Mucosa of descending colon (tissue), 3 donors: ENCODE measurements at places on chromosomes 1 and 21. TPM values are rescaled to one million over a fixed set of nuclear protein-coding genes. Genes with fewer than 3 reads are reported as not detected.

DNA sequence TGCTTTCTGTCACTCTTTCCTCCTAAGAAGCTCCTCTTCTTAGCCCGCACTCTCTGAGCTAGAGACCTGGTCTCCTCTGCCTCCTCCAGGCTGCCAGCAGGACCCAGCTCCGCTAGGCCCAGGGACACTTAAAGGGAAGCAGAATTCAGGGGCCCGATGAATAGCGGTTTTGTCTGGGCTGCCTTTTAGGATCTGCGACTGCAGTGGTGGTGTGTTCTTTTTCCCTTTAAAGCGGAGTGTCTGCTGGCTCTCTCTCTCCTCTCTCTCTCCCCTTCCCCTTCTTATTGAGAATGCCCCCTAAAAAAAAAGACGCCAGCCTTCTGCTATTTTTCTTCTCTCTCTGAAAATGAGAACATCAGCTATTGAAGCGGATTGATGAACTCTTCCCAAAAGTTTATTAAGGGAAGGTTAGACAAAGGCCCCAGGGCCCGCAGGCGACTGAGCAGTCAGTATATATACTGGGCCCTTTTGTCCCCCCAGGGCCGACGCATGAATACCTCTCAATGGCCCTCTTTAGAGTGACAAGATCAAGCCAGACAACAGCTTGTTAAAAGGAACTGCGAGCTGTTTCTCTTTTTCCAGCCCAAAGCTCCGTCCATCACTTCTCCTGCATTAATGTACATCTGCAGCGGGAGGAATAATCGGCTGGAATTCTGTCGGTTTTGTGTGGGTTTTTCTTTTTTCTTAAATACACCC, 27.0 kb downstream of the PAX7 start:
- DNase-seq, result no peak

- no peak for DNase-seq
Measured at GRCh38 chr1:167116174-167116573, 22.3 kb downstream of the STYXL2 start.

DNA sequence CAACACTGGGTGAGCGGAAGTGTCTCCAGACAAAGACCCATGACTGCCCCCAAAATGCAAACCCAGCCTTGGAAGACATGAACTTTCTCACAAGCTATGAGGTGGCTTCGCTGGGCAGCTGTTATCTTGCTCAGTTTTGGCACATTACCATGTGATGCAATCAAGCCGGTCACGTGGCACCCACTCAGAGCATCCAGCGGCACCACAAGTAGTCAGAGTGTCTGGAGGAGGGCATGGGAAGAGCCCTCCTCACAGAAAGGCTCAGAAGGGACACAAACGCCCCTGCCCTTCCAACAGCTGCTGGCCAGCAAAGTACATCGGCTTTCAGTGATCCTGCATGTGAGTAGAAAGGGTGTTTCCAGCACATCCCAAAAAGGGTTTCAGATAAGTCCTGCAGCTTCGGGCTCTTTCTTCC, 145.5 kb upstream of the IRF2BP2 start:
- DNase-seq, result peak; percentile 64

GRCh38 chr1:2049718-2050431, at the start of gene PRKCZ:
Gene PRKCZ, plus strand, starts transcription at chr1:2050411. Its CDS starts 220 bp downstream, at chr1:2050631.
- peak; percentile 98 for DNase-seq

DNA sequence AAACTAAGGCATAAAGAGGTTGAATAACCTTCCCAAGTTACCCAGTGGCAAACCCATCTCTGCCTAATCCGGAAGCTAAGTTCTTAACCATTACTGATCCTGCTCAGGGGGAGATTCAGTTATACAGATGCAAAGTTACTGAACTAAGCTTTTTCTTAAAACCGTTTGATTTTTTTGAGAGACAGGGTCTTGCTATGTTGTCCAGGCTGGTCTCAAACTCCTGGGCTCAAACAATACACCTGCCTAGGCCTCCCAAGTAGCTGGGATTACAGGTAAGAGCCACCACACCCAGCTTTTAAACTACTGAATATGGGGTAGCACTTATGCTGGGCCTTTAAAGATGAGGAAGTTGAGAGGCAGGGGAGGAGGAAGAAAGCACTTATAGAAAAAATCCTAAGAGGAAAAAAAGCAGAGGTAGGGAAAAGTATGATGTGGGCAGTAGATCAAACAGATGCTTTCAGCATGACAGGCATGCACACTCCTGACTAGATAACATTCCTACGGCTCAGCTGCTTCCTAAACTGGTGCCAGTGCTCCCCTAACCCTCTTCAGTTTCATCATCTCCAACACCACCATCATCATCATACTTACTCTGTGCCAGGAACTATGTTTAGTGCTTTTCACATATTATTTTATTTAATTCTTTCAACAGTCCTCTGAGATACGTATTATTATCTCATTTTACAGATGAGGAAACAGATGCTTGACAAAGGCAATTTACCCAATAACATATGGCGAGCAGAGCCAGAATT, 5.8 kb downstream of the PAFAH2 start:
- no peak for DNase-seq

C1orf115 gene
- total RNA-seq, result 85.2 TPM

IL19 gene
- not detected for total RNA-seq

TMIGD3 gene
- 5.0 TPM for total RNA-seq

MYBPHL gene
- not detected for total RNA-seq

OR2T6 gene
- total RNA-seq, result not detected
